NCI-H446 (cell line): ENCODE measurements at places on chromosomes 7 and 10.

GRCh38 chr7:101933688-101934121, 116.3 kb downstream of the CUX1 start:
- no peak for DNase-seq

DNA sequence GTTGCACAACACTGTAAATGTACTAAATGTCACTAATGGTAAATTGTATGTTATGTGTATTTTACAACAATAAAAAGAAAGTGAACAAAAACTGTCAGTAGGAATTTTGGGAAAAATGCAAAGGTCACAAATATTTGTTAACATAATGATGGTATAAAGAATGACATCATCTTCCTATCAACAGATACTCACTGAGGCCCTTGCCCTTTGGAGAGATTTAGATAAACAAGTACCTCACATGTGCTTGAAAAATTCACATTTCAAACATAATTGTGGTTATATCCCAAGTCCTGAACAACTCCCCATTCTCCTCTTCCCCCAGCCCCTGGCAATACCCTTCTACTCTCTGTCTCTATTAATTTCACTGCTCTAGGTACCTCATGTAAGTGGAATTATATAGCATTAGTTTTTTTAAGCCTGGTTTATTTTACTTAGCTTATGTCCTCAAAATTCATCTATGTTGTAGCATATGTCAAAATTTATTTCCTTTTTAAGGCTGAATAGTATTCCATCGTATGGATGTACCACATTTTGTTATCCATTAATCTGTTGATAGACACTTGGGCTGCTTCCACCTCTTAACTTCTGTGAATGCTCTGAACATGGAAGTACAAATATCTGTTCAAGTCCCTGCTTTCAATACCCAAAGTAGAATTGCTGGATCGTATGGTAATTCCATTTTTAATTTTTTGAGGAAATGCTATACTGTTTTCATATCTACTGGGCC, 90.5 kb downstream of the WIPF3 start:
- no peak for DNase-seq

GRCh38 chr10:14787938-14788337, 13.2 kb upstream of the FAM107B start:
- DNase-seq = no peak

DNA sequence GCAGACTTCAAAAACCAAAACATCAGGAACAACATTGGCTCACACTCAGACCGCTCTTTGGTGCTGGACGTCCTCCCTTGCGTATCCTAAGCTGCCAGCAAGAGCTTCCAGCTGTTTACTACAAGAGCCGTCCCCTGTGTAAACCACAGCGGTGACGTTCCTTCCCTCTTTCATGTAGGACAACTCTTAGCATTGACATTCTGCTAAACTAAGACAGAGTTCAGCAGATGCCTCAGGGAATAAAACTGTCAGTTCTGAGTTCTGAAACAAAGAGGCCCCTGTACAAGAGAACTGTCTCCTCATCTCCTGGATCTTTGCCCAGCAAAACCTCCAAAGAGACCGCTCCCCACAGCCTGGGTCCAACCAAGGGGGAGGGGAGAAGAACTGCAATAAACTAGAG, 57.8 kb upstream of the OPALIN start:
- DNase-seq = no peak

DNA sequence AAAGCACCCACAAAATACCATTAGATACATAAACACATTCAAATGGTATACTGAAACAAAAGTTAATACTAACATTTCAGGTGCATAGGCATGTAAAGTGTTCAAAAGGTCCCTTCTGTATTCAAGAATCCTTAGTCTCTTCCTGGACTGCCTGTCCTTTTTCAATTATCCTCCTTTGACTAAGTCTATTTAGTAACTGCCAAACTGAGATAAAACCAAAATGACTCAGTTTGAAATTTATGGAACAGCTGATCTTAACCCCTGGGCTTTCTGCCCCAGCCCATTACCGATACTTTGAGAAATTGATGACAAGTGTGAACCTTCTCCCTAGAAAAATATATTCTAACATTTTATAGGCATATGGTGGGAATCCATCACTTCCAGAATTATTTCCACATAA, 5.4 kb downstream of the EPC1 start:
- no peak for DNase-seq

- DNase-seq = no peak
Observed at GRCh38 chr7:14606101-14606500, 296.4 kb downstream of the DGKB start.

- no peak for DNase-seq
Observed at GRCh38 chr7:129959471-129960203, 6.9 kb upstream of the UBE2H start.

GRCh38 chr10:42987575-42987974, 89.3 kb upstream of the RET start:
- DNase-seq = no peak

DNA sequence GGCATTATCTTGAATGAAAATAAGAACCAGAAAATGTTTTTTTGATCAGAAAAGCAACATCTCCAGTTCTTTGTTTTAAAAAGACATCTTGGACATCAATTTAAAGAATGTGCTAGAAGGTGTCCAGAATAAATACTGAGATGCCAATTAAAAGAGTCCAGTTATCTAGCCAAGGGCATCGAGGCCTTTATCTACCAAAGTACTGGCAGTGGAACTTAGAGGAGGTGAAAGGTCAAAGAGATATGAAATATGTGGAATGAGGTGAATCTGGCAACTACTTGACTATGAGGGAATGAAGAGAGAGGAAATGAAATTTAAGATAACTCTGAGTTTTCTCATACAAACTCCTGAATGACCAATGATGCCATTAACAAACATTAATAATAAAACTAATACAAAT, 154.3 kb upstream of the GNAI1 start:
- DNase-seq = no peak

DNA sequence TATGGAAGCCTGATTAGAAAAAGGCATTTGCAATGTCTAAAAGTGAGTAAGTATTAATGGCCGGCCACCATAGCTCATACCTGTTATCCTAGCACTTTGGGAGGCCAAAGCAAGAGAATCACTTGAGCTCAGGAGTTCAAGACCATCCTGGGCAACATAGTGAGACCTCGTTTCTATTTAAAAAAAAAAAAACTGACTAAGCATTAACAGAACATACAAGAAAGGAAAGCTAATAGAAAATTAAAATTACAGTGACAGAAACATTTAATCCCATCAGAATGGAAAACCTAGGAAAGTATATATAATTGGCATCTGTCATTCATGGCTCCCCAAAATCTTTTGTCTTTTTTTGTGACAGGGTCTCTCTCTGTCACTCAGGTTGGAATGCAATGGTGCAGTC, 55.9 kb downstream of the AOC1 start:
- DNase-seq = no peak

GRCh38 chr7:6237011-6237410, 35.4 kb downstream of the CYTH3 start:
- DNase-seq = no peak
